ENCODE measurements at places on chromosomes 1 and 21.

- peaks cover 10% of the 10 kb centered on the region for H3K36me3 ChIP-seq
- H3K4me1 ChIP-seq: peaks cover 14% of the 10 kb centered on the region
- no peak for DNase-seq
- H3K4me3 ChIP-seq: no peak overlapping the region
- no peak overlapping the region for H3K27ac ChIP-seq
Observed at GRCh38 chr1:116097626-116098025, 13.6 kb upstream of the MAB21L3 start.

- H3K4me3 ChIP-seq: no peak overlapping the region
- no peaks in the 10 kb centered on the region for H3K36me3 ChIP-seq
- no peak overlapping the region for H3K27ac ChIP-seq
Observed at GRCh38 chr1:235838021-235838420, 28.7 kb downstream of the LYST start.

- H3K4me1 ChIP-seq: peaks cover 40% of the 10 kb centered on the region
- peak overlapping the region; percentile 54 for H3K4me3 ChIP-seq
- DNase-seq: no peak
- H3K27me3 ChIP-seq: peaks cover 25% of the 10 kb centered on the region
- no peaks in the 10 kb centered on the region for H3K36me3 ChIP-seq
- H3K27ac ChIP-seq: no peak overlapping the region
Observed at GRCh38 chr1:240613356-240614142, 1.6 kb upstream of the GREM2 start.

GRCh38 chr1:8274352-8274751, 43.6 kb upstream of the SLC45A1 start:
- DNase-seq: peak; percentile 20
- H3K27me3 ChIP-seq: peaks cover 12% of the 10 kb centered on the region
- H3K36me3 ChIP-seq: no peaks in the 10 kb centered on the region
- no peak overlapping the region for H3K4me3 ChIP-seq
- H3K4me1 ChIP-seq: peaks cover 26% of the 10 kb centered on the region
- H3K27ac ChIP-seq: peak overlapping the region; percentile 88

GRCh38 chr1:228405200-228405978, 1.2 kb downstream of the TRIM11 start:
- peak overlapping the region; percentile 96 for H3K4me3 ChIP-seq
- no peaks in the 10 kb centered on the region for H3K36me3 ChIP-seq
- H3K4me1 ChIP-seq: peaks cover 56% of the 10 kb centered on the region
- H3K27me3 ChIP-seq: peaks cover 2% of the 10 kb centered on the region

DNA sequence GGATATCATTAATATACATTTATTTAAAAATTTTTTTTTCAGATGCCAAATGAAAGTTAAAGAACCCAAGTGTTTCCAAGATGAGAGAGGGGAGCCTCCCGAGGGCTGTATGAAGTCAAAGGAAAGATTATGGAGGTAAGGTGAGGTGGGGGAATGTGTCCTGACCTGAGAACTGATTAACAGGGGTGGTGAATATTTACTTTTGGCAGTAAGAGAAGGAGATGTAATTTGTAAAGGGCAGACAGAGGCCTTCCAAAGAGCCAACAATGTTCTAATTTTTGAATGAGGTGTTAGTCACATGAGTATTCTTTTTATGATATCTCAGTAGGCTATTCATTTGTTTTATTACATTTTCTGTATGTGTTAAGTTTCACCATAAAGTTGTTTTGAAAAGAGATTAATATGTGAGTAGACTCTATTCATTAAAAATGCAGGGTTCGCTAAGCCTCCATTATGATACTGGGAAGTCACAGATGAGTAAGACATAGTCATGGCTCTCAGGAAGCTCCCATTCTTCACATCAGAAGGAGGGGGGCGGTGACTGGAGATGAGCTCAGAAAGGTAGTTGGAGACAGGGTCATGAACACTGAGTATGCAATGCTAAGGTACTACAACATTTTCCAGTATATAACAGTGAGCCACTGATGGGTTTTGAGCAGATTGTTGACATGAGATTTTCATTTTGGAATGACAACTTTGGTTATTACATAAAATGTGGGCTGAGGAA, 62.4 kb upstream of the TNFSF18 start:
- no peak overlapping the region for H3K4me3 ChIP-seq
- H3K36me3 ChIP-seq: no peaks in the 10 kb centered on the region
- H3K27ac ChIP-seq: no peak overlapping the region
- DNase-seq: no peak
- no peaks in the 10 kb centered on the region for H3K4me1 ChIP-seq

DNA sequence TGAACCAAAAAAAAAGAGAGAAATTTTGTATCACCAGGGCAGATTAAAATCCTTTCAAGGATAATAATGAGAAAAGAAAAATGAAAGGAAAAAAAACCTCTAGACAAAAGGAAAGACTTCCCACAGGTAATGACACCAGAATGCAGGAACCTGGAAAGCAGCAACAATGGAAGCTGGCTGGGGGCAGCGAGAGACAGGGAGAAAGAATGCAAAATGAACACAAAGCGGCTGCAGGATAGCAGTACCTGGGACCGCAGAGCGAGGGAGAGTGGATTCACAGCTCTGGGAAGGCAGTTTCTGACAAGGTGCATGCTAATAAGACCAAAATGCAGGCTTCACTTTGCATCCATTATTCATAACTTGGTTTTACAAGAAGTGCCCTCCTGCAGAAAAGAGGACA, 349.0 kb downstream of the SIPA1L2 start:
- H3K27me3 ChIP-seq: peaks cover 13% of the 10 kb centered on the region
- H3K36me3 ChIP-seq: no peaks in the 10 kb centered on the region
- H3K27ac ChIP-seq: no peak overlapping the region
- no peak for DNase-seq

DNA sequence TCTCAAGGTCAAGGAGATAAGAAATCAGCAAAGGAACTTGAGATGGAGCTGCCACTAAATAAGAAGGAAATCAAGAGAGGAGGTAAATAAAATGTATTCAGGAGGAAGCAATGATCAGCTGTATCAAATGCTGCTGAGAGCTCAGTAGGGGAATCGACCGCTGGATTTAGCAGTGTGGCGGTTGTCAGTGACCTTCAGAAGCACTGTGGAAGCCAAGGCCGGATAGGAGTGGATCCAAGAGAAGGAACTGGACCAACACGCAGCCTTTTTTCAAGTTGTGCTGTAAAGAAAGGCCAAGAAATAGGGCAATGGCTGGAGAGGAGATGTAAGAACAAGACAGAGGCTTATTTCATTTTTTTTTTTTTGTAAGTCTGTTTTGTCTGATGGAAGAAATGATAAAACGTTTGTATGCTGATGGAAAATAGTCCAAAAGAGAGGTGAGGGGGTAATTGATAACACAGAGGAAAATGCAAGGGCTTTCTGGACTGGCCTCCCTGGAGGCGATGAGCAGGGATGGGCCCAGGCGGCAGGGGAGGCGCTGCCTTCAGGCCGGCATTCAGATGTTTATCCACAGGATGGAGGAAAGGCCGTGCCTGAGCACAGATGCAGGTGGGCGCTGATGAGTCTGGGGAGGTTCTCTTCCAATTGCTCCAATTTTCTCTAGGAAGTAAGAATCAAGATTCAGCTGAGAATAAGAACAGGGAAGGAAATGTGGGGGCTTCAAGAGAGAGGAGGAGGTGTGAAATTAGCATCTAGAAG, 17.5 kb upstream of the FAM43B start:
- peaks cover 90% of the 10 kb centered on the region for H3K27me3 ChIP-seq
- H3K27ac ChIP-seq: no peak overlapping the region
- no peaks in the 10 kb centered on the region for H3K36me3 ChIP-seq
- no peak for DNase-seq

DNA sequence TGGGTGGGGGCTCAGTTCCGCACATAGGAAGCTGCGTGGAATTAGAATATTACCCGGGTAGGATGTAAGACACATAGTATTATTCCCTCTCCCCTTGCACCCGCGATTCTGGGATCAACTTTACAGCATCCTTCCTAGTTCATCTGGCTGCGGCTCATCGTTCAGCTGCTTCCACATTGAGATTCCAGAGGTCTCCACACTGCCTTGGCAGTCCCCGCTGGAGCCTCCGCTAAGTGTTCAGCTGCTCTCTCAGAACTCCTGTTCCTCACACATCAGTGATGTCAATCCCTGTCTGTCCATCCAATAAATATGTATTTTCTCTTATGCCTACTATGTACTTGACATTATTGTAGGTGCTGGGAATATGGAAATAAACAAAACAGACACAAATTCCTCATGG, 135.6 kb upstream of the SYT6 start:
- peak overlapping the region; percentile 87 for H3K27ac ChIP-seq
- no peaks in the 10 kb centered on the region for H3K27me3 ChIP-seq
- H3K36me3 ChIP-seq: no peaks in the 10 kb centered on the region
- H3K4me1 ChIP-seq: peaks cover 40% of the 10 kb centered on the region
- no peak for DNase-seq

DNA sequence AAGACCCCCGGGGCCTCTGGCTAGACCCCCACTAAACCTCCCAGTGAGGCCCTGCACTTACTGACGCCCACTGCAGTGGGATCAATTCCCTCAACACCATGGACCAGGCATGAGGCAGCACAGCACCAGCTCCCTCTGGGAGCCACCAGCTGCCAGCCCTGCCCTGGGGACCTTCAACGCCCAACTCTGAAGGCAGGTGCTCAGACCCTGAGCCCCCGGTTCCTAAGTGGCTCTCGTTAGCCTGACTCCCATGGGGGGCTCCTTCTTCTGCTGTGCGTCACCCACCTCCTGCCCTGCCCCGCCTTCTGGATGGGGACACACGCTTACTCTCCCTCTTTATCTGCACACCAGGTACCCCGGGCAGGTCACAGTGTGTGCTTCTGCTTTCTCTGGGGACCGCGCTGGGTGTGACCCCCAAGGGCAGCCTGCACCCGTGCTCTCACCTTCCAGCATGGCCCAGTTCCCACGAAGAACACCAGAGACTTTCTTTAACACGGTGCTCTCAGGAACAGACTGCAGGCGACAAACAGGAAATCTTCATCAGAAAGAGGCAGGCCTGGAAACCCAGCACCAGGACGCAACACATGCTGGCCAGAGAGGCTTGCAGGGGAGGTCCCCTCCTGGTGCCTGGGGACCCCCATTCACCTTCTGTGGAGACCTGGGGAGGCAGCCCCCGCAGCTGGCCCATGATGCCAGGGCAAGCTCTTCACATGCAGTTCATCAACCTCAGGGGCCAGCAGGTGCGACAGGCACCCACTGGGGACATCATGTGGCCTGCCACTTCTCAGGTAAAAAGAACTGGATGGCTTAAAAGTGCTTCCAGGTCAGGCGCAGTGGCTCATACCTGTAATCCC, 27.3 kb downstream of the WDR4 start:
- H3K4me1 ChIP-seq: no peaks in the 10 kb centered on the region
- peaks cover 4% of the 10 kb centered on the region for H3K27me3 ChIP-seq
- no peak for DNase-seq
- H3K36me3 ChIP-seq: peaks cover 41% of the 10 kb centered on the region

- H3K27me3 ChIP-seq: peaks cover 12% of the 10 kb centered on the region
- H3K36me3 ChIP-seq: no peaks in the 10 kb centered on the region
- H3K4me3 ChIP-seq: no peak overlapping the region
Observed at GRCh38 chr1:56149761-56150160, 429.6 kb downstream of the PLPP3 start.

GRCh38 chr1:222940095-222940494, 125.3 kb downstream of the DISP1 start:
- H3K27me3 ChIP-seq: no peaks in the 10 kb centered on the region
- H3K27ac ChIP-seq: peak overlapping the region; percentile 89
- DNase-seq: no peak
- peaks cover 23% of the 10 kb centered on the region for H3K4me1 ChIP-seq

GRCh38 chr1:113194846-113195830, 122.1 kb downstream of the LRIG2 start:
- H3K36me3 ChIP-seq: peaks cover 7% of the 10 kb centered on the region
- H3K27me3 ChIP-seq: peaks cover 3% of the 10 kb centered on the region
- DNase-seq: no peak
- H3K4me1 ChIP-seq: peaks cover 20% of the 10 kb centered on the region

DNA sequence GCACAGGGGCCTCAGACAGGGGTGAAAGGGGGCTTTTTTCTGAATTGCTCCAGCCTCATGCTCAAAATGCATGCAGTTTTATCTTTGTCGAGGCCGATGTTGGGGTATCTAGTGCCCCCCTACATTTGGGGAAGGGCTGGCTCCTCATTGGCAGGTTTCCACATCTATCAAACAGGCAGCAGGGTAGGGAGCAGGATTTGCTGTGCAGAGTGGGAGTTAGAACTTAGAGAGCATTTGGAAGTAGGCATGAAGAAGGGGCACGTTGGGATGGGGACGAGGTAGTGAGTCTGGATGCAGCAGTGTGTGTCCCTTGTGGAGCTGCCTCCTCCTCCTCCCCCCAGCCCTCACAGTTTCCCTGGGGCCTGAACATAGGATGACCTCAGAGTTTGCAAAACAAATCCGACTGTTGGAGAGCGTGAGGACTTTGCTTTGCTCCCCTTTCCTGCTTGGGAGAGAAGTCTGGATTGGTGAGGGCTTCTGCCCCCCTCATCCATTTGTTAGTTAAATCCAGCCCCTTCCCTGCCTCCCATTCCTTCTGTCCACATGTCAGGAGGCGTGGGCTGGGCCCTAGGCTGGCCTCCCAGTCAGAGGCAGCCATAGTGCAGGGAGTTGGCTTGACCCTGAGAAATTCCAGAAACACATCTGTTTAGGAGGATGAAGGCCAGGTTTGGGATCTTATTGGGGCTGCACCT, 36.9 kb upstream of the GPR37L1 start:
- H3K27ac ChIP-seq: peak overlapping the region; percentile 98
- peaks cover 48% of the 10 kb centered on the region for H3K4me1 ChIP-seq
- no peaks in the 10 kb centered on the region for H3K36me3 ChIP-seq
- H3K27me3 ChIP-seq: peaks cover 5% of the 10 kb centered on the region
- no peak for DNase-seq

GRCh38 chr1:229170274-229170673, 100.6 kb upstream of the RAB4A start:
- DNase-seq: no peak
- peaks cover 14% of the 10 kb centered on the region for H3K27me3 ChIP-seq
- H3K36me3 ChIP-seq: no peaks in the 10 kb centered on the region

DNA sequence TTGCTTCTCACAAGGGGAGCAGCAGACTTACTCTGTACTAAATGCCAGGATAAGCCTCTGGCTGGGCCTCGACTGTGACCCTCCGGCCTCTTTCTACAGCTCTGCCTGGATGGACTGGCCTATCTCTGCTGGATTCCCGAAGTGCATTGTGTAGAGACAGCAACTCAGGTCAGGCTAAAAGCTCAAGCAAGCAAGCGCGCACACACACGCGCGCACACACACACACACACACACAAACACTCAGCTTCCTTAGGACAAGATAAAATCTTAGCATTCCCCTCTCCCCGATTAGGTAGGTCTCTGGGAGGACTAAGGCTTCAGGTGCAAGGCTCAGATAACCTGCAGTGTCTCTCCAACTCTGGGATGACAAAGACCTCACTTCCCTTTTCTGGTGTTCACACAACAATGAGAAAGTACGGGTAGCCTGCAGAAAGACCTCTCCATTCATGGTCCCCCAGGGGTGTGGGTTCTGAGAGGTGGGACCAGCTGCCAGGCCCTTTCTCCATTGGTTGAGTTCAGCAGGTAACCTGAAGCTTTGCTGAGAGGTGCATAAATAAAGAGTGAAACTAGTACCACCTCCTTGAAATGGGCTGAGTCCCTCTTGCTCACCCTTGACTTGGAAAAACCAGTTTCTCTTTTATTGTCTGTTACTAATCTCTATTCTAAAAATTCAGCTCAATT, 155.1 kb upstream of the CAMK1G start:
- H3K4me1 ChIP-seq: peaks cover 87% of the 10 kb centered on the region
- H3K27ac ChIP-seq: peak overlapping the region; percentile 93
- no peak for DNase-seq
- no peaks in the 10 kb centered on the region for H3K36me3 ChIP-seq

Measured in nephron progenitor cell (in vitro differentiated cells).